Epithelial cell of umbilical artery (primary cell): ENCODE measurements at places on chromosomes 1 and 21. TPM values are rescaled to one million over a fixed set of nuclear protein-coding genes. Genes with fewer than 3 reads are reported as not detected.

The THEM5 gene
- total RNA-seq = not detected in 2 replicates

The PAX7 gene
- not detected in 2 replicates for total RNA-seq

The SGIP1 gene
- 9.7 and 49.2 TPM in 2 replicates for total RNA-seq

The A3GALT2 gene
- not detected in 2 replicates for total RNA-seq

The LDLRAD1 gene
- not detected in 2 replicates for total RNA-seq

The HFM1 gene
- total RNA-seq = 0.32 TPM in 1 of 2 replicates, not detected in the other

The OR14K1 gene
- not detected in 2 replicates for total RNA-seq

The CFHR3 gene
- total RNA-seq = not detected in 2 replicates

The SLC2A1 gene
- 68.9 and 133 TPM in 2 replicates for total RNA-seq

The SH3D21 gene
- 0.91 and 0.97 TPM in 2 replicates for total RNA-seq

The NUP210L gene
- under 0.01 TPM in 1 of 2 replicates, not detected in the other for total RNA-seq

The DESI2 gene
- 54.2 and 64.7 TPM in 2 replicates for total RNA-seq

The FCGR2B gene
- total RNA-seq = under 0.01 TPM in 1 of 2 replicates, not detected in the other

The SPRR4 gene
- not detected in 2 replicates for total RNA-seq

The OR2L8 gene
- under 0.01 and 0.30 TPM in 2 replicates for total RNA-seq

The MYOM3 gene
- total RNA-seq = 0.30 and 0.32 TPM in 2 replicates

The CFH gene
- 27.0 and 72.8 TPM in 2 replicates for total RNA-seq

The RAB13 gene
- 37.4 and 44.2 TPM in 2 replicates for total RNA-seq

The CRYBG2 gene
- under 0.01 TPM in 1 of 2 replicates, not detected in the other for total RNA-seq

The EFHD2 gene
- 58.8 and 103 TPM in 2 replicates for total RNA-seq

The MIXL1 gene
- 0.32 TPM in 1 of 2 replicates, not detected in the other for total RNA-seq

The ZBTB8A gene
- total RNA-seq = 6.2 and 7.1 TPM in 2 replicates

The C1orf94 gene
- not detected in 2 replicates for total RNA-seq

The PLPPR5 gene
- under 0.01 TPM in 1 of 2 replicates, not detected in the other for total RNA-seq

The ADAMTSL4 gene
- 0.30 and 0.32 TPM in 2 replicates for total RNA-seq

The SPRR2G gene
- not detected in 2 replicates for total RNA-seq

The SLC5A3 gene
- total RNA-seq = 13.3 and 19.9 TPM in 2 replicates

The GPR52 gene
- 0.32 and 0.61 TPM in 2 replicates for total RNA-seq

The TTLL10 gene
- total RNA-seq = not detected in 2 replicates

The TMPRSS2 gene
- total RNA-seq = not detected in 2 replicates

The LGR6 gene
- not detected in 2 replicates for total RNA-seq

The TMPRSS15 gene
- not detected in 2 replicates for total RNA-seq

The ZNF362 gene
- 1.9 and 3.2 TPM in 2 replicates for total RNA-seq

The CTSE gene
- total RNA-seq = not detected in 2 replicates
